Adrenal gland (tissue), 19 donors: ENCODE measurements at places on chromosomes 11 and 22.

GRCh38 chr11:88523386-88524071, 186.0 kb upstream of the CTSC start:
- H3K36me3 ChIP-seq: no peaks in the 10 kb centered on the region
- no peak for DNase-seq
- peaks cover 6% of the 10 kb centered on the region for H3K27me3 ChIP-seq

DNA sequence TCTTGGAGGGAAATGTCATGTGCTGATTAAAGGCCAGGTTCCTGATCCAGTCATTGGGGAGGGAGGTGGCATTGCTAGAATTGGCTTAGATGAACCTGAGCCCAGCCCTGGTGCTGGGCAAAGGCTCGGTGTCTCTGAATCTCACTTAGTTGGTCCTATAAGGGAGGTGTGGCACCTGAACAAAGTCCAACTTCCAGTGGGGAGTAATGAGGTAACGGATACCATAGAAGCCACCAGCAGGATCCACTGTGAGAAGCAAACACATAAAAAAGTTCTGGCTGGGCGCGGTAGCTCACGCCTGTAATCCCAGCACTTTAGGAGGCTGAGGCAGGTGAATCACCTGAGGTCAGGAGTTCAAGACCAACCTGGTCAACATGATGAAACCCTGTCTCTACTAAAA, 26.6 kb downstream of the PRDM11 start:
- no peak overlapping the region for H3K27ac ChIP-seq
- H3K4me3 ChIP-seq: no peak overlapping the region
- H3K36me3 ChIP-seq: no peaks in the 10 kb centered on the region

DNA sequence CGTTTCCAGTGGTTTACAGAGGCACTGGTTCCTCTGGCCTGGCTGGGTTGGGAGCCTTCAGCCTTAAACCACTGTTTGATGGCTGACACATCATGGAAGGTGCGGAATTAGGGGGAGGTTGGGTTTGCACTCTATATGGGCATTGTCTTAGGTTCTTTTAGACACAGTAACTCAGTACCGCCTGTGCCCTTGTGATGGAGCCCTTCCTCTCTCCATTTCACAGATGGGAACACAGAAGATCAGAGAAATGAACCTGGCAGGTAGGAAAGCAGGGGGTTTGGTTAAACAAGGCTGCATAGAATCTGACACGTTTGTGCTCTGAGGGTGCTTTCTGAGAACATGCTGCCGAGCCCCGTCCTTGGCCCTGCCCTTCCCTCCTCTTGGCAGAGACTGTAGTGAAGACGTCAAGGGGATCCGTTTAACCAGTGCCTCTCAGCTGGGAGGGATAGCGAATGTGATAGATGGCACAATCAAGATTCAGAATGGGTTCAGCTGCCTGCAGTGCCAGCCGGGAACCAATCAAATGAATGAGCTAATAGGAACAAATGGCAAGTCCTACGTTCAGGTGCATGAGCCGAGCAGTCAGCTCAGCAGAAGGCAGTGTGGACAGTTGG, 228.6 kb downstream of the TBC1D22A start:
- DNase-seq: peak; percentile 55
- H3K27ac ChIP-seq: no peak overlapping the region
- H3K36me3 ChIP-seq: no peaks in the 10 kb centered on the region
- no peaks in the 10 kb centered on the region for H3K27me3 ChIP-seq

- H3K36me3 ChIP-seq: peaks cover 10% of the 10 kb centered on the region
- no peaks in the 10 kb centered on the region for H3K27me3 ChIP-seq
Observed at GRCh38 chr22:29258407-29259252, 9.2 kb downstream of the RHBDD3 start.

- no peaks in the 10 kb centered on the region for H3K36me3 ChIP-seq
- peaks cover 18% of the 10 kb centered on the region for H3K27me3 ChIP-seq
- H3K4me1 ChIP-seq: no peaks in the 10 kb centered on the region
- H3K4me3 ChIP-seq: no peak overlapping the region
- H3K27ac ChIP-seq: no peak overlapping the region
Observed at GRCh38 chr11:118311518-118311917, 7.0 kb downstream of the CD3E start.

GRCh38 chr11:90874986-90875385, 652.1 kb upstream of the CHORDC1 start:
- no peak overlapping the region for H3K4me3 ChIP-seq
- no peaks in the 10 kb centered on the region for H3K36me3 ChIP-seq
- no peak for DNase-seq
- no peaks in the 10 kb centered on the region for H3K4me1 ChIP-seq
- no peak overlapping the region for H3K27ac ChIP-seq

DNA sequence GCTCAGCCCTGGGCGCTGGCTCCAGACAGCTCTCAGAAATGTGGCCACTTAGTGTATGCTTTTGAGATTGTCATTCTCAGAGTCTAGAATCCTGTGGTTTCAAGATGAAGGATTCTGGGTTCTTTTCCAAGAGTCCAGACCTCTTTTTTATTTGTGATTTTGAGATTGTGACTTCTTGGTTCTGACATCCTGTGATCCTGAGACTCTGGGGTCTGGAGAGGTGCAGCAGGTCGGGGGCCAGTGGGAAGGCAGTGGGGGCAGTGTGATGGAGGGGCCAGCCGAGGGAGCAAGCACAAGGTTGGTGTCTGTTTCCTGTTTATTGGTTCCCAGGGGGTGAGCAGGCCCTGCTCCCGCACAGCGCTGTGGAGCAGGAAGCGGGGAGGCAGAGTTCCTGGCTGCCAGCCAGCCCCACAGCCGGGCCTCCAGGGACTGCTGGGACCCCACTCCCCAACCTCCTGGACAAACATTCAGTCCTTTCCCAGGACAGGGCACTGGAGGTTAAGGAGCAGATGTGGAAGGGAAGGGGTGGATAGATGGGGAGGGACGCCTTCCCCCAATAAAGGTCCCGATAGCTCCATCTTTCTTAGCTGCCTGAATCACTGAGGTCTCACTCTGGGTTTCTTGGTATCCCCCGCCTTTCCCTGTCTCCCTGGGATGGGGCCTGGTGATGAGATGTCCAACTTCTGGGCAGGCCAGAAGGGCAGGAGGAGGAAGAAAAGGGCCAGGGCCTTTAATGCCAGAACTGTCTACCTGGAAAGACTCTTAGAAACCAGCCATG, 13.7 kb downstream of the ARHGEF17 start:
- no peaks in the 10 kb centered on the region for H3K36me3 ChIP-seq
- H3K4me3 ChIP-seq: no peak overlapping the region
- DNase-seq: peak; percentile 74
- no peaks in the 10 kb centered on the region for H3K27me3 ChIP-seq
- peaks cover 6% of the 10 kb centered on the region for H3K4me1 ChIP-seq
